ENCODE measurements at places on chromosomes 16 and 17.
A peak's percentile ranks its signal among the peaks of the same experiment; 100 is the strongest.

DNA sequence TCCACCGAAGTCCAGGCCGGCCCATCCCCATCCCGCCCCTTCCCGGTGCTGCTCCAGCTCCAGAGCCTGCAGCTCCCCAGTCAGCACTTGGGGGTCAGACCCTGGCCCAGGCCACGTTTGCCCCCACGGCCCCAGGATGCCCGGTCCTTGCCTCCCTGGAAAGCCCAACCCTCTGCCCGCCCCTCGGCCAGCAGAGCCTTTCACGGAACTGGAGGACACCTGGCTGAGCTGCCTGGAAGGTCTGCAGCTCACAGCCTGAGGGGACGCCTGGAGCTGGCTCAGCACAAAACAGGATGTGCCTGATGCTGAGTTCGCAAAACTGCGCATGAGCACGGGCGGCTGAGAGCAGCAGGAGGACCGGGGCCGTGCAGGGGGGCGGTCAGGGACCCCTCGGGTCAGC is 29.7 kb upstream of the SSTR5 start:
- H3K4me1 ChIP-seq: no peaks in the 10 kb centered on the region
- H3K36me3 ChIP-seq: no peaks in the 10 kb centered on the region
- H3K27ac ChIP-seq: no peak overlapping the region
- H3K27me3 ChIP-seq: no peaks in the 10 kb centered on the region

DNA sequence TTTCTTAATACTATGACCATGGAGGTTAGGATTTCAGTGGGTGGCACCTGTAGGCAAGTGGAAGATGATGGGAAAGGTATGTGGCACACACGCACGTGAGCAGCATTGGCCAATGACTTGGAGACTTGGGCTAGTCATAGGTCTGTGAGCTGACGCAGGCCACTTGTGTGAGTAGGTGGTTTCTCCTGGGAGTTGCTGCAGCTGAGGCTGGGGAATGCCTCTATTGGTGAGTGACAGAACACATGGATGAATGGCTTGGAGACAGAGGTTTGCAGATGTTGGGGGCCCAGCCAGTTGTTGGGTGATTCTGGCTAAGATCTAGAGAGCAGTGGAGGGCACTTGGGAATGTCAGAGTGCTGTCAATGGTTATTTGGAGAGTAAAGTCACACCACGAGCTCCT is 64.1 kb downstream of the MARF1 start:
- no peak for DNase-seq
- peaks cover 8% of the 10 kb centered on the region for H3K4me1 ChIP-seq
- peaks cover 2% of the 10 kb centered on the region for H3K36me3 ChIP-seq
- no peak overlapping the region for H3K4me3 ChIP-seq
- H3K27ac ChIP-seq: no peak overlapping the region

DNA sequence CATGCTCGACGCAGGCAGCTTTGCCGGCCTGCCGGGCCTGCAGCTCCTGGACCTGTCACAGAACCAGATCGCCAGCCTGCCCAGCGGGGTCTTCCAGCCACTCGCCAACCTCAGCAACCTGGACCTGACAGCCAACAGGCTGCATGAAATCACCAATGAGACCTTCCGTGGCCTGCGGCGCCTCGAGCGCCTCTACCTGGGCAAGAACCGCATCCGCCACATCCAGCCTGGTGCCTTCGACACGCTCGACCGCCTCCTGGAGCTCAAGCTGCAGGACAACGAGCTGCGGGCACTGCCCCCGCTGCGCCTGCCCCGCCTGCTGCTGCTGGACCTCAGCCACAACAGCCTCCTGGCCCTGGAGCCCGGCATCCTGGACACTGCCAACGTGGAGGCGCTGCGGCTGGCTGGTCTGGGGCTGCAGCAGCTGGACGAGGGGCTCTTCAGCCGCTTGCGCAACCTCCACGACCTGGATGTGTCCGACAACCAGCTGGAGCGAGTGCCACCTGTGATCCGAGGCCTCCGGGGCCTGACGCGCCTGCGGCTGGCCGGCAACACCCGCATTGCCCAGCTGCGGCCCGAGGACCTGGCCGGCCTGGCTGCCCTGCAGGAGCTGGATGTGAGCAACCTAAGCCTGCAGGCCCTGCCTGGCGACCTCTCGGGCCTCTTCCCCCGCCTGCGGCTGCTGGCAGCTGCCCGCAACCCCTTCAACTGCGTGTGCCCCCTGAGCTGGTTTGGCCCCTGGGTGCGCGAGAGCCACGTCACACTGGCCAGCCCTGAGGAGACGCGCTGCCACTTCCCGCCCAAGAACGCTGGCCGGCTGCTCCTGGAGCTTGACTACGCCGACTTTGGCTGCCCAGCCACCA is 9.7 kb downstream of the VASN start:
- H3K27ac ChIP-seq: peak overlapping the region; percentile 92
- no peak for DNase-seq
- H3K27me3 ChIP-seq: no peaks in the 10 kb centered on the region
- peaks cover 29% of the 10 kb centered on the region for H3K4me1 ChIP-seq
- peak overlapping the region; percentile 81 for H3K4me3 ChIP-seq

- DNase-seq: no peak
- H3K36me3 ChIP-seq: no peaks in the 10 kb centered on the region
- H3K27ac ChIP-seq: no peak overlapping the region
- H3K27me3 ChIP-seq: peaks cover 37% of the 10 kb centered on the region
- no peak overlapping the region for H3K4me3 ChIP-seq
These were observed 52.6 kb downstream of the PLCG2 start for GRCh38 chr16:81831722-81832126.

DNA sequence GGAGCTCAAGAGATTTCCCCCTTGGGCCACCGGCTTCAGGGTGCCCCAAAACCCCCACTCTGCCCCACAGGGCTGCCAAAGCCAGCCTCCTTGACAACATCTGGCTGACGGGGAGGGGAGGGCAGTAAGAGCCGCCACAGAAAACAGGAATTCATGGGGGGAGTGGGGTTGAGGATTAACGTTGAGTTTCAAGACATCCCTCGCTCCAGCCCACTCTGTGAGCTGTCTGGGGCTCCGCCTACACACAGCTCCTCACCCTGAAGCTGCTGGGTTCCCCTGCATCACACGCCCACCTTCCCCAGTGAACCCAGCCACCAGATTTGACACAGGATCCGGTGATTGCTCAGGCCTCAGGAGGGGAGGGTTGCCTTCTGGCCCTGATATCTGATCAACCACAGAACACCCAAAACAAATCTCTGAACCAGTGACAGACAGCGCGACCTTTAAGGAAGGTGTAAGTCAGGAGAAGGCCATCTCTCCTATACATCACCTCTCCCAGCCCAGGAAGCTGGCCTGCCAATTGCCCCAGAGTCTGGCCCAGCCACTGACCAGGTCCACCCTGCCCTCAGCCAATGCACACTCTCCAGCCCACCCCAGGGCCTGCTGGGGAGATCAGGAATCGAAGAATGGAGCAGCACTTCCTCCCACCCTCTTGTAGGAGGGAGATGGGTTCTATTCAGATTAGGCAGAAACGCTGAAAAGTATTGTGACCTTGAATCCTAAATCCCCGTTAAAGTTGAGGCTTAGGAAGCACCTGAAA is 132.1 kb downstream of the CLEC16A start:
- DNase-seq: no peak
- peaks cover 49% of the 10 kb centered on the region for H3K4me1 ChIP-seq
- H3K36me3 ChIP-seq: peaks cover 9% of the 10 kb centered on the region
- H3K27me3 ChIP-seq: no peaks in the 10 kb centered on the region
- peak overlapping the region; percentile 74 for H3K27ac ChIP-seq
- no peak overlapping the region for H3K4me3 ChIP-seq

DNA sequence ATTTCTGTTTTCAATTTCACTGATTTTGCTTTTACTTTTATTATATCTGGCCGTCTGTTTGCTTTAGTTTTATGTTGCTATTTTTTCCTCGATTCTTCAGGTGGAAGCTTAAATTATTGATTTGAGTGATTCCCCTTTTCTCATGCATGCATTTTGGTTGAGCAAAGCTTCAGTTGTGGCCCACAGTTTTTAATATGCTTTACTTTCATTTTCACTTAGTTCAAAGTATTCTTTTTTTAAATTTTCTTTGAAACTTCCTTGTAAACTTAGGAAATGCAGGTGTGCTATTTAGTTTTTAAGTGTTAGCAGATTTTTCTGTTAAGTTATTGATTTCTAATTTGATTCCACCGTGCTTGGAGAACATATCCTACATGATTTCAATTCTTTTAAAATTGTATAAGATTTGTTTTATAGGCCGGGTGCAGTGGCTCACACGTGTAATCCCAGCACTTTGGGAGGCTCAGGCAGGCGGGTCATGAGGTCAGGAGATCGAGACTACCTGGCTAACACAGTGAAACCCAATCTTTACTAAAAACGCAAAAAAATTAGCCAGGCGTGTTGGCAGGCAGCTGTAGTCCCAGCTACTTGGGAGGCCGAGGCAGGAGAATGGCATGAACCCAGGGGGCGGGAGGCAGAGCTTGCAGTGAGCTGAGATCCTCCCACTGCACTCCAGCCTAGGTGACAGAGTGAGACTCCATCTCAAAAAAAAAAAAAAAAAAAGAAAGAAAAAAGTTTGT is 531.2 kb downstream of the KIF2B start:
- no peaks in the 10 kb centered on the region for H3K4me1 ChIP-seq
- no peak for DNase-seq
- no peak overlapping the region for H3K4me3 ChIP-seq

GRCh38 chr17:27525836-27526603 is 69.8 kb downstream of the KSR1 start:
- DNase-seq: no peak
- H3K36me3 ChIP-seq: no peaks in the 10 kb centered on the region
- H3K27me3 ChIP-seq: no peaks in the 10 kb centered on the region
- H3K4me3 ChIP-seq: peak overlapping the region; percentile 9
- H3K4me1 ChIP-seq: peaks cover 33% of the 10 kb centered on the region
- H3K27ac ChIP-seq: peak overlapping the region; percentile 19

DNA sequence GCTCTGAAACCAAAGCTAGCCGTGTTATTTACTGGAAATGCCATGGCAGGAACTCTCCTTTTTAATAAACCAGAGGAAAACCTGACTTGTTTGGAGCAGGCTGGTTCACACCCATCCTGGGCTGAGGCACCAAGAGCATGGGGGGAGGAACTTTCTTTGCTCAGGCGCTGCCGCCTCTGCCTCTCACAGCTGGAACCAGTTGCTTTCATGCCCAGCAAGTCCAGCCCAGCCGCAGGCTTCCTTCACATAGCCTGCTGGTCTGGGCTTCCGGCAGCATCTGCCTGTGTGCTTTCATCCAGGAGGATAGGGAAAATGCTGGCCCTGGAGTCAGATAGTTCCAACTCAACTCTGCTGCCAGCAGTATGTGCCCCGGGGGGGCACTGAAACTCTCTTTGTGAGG is 88.1 kb upstream of the ASIC2 start:
- peaks cover 4% of the 10 kb centered on the region for H3K4me1 ChIP-seq
- no peak overlapping the region for H3K4me3 ChIP-seq
- no peak for DNase-seq
- no peaks in the 10 kb centered on the region for H3K36me3 ChIP-seq

GRCh38 chr17:2937331-2938003 is 125.9 kb downstream of the OR1D5 start:
- peaks cover 18% of the 10 kb centered on the region for H3K4me1 ChIP-seq
- DNase-seq: no peak
- no peaks in the 10 kb centered on the region for H3K27me3 ChIP-seq
- H3K27ac ChIP-seq: peak overlapping the region; percentile 39
- peaks cover 5% of the 10 kb centered on the region for H3K36me3 ChIP-seq

DNA sequence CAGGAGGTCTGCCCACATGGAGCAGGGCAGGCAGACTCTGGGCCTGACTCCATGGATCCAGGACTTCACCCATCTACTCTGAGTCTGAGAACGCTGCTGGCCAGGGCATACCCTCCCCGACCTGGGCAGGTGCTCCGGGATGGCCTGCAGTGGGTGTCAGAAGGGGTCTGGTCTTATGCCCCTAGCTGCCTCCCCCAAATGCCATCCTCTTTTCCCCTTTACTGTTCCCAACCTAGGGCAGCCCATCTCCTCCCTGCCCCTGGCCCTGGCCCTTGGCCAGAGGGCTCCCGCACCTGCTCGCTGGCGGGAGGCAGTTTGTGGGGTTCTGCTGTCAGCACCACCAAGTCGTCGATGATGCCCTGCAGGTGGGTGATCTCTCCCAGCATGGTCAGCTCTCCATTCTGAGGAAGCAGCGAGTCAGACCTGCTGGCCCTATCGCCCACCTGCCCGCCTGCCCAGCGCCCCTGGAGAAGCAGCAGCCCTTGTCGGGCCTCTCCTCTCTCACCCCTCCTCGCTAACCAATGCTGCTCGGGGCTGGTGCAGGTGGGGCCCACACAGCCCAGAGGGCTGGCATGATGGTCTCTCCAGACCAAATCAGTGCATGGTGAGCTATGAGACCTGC is 8.2 kb downstream of the MTSS2 start:
- H3K27ac ChIP-seq: no peak overlapping the region
- no peaks in the 10 kb centered on the region for H3K36me3 ChIP-seq
- no peaks in the 10 kb centered on the region for H3K27me3 ChIP-seq

DNA sequence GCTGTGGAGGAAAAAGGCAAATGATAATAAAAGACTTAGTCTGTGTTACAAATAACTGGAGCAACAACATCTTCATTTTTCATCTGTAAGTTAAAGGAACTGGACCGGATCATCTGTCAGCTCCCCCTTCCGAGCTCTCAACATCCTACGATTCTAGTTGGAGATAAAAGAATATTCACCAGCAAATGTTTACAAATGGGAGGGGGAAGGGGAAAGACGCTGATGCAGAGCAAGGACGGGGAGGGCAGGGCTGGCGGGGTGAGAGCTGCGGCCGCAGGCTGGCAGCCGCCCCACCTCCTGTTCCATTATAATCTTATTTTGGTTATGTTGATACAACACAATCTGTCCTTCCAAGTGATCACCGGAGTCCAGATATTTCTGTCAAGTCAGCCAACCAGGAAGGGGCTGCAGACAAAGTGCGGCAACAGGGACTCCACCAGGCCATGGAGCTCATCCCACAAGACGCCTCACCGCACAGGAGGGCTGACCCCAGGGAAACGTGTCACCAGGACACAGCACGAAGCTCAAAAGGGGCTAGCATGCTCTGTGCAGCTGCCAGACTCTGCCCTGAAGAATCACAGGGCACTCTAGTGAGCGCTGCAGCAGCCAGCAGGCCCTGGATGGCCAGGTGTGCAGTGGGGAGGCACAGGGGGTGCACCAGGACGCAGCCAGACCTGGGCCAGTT is 19.7 kb downstream of the FBXO31 start:
- H3K4me3 ChIP-seq: no peak overlapping the region
- peak overlapping the region; percentile 69 for H3K27ac ChIP-seq
- DNase-seq: no peak

DNA sequence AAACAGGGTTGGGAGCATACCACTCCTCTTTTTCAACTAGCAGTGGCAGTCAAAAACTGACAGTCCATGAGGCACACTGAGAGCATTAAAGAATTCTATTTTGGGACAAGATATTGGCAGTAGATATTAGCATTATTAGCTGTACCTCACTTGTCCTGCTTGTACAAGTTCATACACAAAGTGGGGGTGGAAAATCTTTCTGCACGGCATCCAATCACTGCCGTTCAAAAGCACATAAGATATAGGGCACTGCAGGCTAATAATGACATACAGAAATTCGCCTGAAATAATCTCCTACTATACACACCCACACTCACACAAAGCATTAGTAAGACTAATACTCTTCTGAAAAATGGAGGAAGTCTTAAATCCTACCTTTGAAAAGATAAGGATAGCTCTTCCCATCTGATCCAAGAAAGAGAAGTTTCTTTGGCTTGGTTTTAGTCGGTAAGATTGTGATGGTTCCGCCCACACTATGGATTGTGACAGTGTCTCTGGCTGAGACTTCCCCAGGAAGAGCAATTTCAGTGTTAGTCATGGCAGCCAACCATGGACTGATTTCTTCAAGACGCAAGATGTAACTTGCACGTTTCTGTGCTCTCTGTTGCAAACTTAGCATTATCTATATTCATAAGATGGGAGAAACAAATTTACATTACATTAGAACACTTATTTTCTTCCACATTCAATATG is 40.6 kb upstream of the ARL6IP1 start:
- no peaks in the 10 kb centered on the region for H3K4me1 ChIP-seq
- peaks cover 8% of the 10 kb centered on the region for H3K36me3 ChIP-seq
- DNase-seq: no peak
- H3K4me3 ChIP-seq: no peak overlapping the region

All from T-helper 17 cell (primary cell).